ENCODE measurements at places on chromosomes 1 and 21.

DNA sequence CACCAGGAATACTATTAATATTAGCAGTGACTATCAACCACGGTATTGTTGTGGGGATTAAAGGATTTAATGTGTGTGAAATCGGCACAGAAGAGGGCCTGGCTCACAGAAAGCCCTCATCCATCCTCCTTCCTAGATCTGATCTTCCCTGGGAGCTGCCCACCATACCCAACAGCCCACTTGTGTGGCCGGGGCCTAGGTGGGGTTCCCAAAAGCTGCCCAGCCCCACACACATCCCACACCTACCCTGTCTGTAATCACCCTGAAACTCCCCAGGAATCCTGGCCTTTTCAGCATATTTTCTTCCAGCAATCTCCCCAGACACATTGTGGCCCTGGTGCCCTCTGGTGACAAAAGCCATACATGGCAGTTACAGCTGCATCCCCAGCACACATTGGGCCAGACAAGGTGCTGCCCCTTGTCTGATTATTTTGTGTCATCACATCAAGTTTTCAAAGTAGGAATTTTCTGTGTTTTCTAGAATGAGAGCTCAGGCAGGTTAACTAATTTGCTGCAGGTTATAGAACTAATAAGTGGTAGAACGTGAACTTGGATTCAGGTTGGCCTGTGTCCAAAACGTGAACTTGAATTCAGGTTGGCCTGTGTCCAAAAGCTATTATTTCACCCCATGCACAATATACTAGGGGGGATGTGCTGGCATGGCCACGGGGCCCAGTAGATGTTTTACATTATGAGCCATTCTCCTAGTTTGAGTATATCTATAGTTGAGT, 5.3 kb upstream of the SLC6A9 start:
- DNase-seq = peak; percentile 87

- DNase-seq = no peak
Observed at GRCh38 chr1:184110272-184111204, 59.0 kb downstream of the TSEN15 start.

- DNase-seq = no peak
Observed at GRCh38 chr1:76607717-76608116, 259.6 kb upstream of the ST6GALNAC5 start.

- no peak for DNase-seq
Observed at GRCh38 chr1:231493421-231494185, 34.9 kb upstream of the TSNAX start.

- DNase-seq = no peak
Observed at GRCh38 chr1:56972976-56973375, 7.2 kb upstream of the C8B start.

DNA sequence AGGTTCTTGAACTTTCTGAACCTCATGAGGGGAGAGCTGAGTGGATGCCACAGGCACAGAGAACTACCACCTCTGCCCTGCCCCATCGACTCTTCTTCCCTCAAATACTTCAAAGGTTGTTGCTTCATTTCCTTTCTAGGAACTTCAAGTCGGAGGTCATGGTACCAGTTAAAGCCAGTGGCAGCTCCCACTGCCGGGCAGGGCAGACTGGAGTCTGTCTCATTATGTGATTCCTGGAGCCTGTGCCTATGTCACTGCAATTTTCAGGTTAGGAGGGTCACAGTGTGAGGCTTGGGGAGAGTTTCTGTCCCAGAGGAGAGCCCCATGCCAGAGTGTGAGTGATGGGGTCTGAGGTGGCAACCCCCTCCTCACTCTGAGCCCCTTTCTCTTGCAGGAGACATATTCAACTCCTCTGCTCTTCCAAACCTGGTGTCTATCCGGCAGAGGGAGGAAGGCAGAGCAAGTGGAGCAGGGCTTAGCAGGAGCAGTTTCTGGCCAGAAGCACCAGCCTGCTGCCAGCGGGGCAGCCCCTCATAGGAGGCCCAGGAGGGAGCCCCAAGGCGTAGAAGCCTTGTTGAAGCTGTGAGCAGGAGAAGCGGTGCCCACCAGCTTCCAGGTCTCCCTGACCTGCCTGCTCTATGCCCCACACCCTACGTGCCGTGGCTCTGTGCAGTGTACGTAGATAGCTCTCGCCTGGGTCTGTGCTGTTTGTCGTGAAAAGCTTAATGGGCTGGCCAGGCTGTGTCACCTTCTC, 29.3 kb downstream of the CAMK1G start:
- DNase-seq = no peak

GRCh38 chr1:40382108-40382460, 8.6 kb downstream of the SMAP2 start:
- peak; percentile 45 for DNase-seq

DNA sequence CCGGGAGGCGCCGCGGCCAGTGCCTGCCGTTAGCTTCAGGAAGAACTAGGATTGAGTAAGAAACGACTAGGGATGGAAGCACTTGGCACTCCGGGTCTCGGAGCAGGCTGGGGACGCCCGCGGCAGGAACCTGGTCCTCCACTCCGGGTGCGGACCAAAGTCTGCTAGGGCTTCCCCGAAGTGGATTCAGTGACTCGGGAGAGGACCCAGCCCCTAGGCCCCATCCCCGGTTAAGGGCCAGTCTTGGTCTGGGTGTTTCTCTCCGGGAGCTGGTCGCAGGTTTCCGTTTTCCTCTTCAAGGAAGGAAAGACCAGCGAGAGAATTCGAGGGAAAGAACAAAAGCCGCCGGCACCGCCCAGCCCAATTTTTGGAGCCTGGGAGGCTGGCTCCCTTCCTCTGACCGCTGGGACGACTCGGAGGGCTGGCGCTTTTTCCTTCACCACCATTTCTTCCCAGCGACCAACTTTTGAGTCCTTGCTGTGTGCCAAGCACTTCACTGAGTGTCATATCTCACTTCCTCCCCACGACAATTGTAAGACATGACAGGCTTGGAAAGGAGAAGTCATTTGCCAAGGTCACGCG, 16.8 kb upstream of the STMN1 start:
- DNase-seq = peak; percentile 39

DNA sequence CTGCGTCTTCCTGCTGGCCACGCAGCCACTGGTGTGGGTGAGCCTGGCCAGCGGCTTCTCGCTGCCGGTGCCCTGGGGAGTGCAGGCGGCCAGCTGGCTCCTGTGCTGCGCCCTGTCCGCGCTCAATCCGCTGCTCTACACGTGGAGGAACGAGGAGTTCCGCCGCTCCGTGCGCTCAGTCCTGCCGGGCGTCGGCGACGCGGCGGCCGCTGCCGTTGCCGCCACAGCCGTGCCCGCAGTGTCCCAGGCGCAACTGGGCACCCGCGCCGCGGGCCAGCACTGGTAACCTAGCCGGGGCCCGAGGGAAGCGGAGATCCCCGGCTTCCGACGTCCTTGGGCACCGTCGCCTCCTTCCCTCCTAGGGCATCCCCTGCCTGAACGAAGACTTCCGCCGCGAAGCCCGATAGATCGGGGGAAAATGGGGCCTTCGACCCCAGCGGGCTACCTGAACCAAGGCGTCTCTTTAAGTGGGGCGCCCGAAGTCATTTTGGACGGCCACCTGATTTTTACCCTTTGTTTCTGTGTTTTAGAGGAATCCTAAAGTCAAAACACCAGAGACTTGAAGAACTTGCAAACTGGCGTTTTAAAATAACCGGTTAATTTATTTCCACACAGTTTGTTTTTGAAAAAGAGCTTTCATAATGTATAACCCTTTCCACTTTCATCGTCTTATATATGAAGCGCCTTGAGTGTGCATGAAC, 2.0 kb downstream of the GPR88 start:
- no peak for DNase-seq

GRCh38 chr21:43339668-43340067, 87.3 kb downstream of the SIK1 start:
- peak; percentile 17 for DNase-seq

DNA sequence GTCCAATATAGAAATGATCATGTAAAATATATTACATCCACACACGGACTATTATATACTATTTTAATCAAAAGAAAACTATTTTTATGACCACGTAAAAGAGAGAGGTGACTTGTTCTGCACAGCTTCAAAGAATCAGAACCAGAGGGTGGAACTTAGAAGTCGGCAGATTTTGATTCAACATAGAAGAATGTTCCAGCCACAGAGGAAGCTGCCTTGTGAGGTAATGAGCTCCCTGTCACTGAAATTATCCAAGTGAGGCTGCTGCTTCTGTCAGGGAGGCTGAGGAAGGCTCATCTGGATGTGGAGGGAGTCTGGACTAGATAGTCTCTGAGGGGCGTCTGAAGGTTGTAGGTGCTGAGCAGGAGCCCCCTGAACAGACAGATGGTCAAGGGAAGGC, 2.7 kb downstream of the PLEKHA6 start:
- no peak for DNase-seq
